ENCODE measurements at places on chromosomes 3 and 15. TPM values are rescaled to one million over a fixed set of nuclear protein-coding genes. Genes with fewer than 3 reads are reported as not detected.

Gene ZWILCH
- 14.4 TPM for total RNA-seq

Gene SPPL2A
- 79.8 TPM for total RNA-seq

Gene C3orf22
- not detected for total RNA-seq

Gene COL7A1
- total RNA-seq = 9.8 TPM

Gene ACTR8
- 29.7 TPM for total RNA-seq

Gene MAPKAPK3
- total RNA-seq = 21.1 TPM

Gene ATP2B2
- total RNA-seq = not detected

Measured in regular cardiac myocyte (primary cell).